Amygdala (tissue), 56 donors: ENCODE measurements at places on chromosomes 11 and 22.

DNA sequence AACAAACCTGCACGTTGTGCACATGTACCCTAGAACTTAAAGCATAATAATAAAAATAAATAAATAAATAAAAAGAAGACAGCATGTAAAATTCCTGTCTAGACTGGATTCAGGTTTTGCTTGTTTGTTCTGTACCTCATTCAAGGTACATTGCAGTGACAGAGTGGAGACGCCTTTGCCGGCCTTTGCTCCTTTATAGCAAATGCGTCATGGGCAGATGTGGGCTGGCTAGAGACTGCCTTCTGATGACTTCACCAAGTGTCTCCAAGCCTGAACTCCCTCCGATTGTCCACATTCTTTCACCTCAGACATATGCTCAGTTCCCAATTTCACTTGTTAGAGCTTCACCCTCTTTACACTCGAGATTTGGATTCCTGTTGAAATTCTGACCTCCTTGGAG is 147.8 kb upstream of the ARHGAP20 start:
- no peak for DNase-seq

GRCh38 chr11:84922212-84922805 is 704.8 kb downstream of the DLG2 start:
- no peak for DNase-seq

DNA sequence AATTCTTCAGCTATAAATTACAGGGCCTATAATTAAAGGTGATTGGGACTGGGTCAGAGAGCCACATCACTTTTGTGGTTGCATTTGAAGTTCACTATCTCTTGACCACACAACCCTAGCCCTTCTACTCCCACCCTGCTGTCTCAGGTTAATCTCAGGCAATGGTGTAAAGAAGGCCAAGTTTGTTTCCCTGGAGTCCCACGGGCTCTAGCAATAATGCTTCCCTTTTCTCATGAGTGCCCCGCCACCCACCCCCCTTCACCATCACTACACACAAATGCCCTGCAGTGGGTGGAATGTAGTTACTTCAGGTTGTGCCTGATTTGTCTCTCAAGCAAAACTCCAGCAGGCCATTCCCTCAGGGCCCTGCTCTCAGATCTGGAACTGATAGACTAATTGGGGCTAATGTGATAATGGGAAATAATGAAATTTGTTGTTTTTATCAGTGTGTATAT is 1.8 kb upstream of the EHF start:
- no peak for DNase-seq

DNA sequence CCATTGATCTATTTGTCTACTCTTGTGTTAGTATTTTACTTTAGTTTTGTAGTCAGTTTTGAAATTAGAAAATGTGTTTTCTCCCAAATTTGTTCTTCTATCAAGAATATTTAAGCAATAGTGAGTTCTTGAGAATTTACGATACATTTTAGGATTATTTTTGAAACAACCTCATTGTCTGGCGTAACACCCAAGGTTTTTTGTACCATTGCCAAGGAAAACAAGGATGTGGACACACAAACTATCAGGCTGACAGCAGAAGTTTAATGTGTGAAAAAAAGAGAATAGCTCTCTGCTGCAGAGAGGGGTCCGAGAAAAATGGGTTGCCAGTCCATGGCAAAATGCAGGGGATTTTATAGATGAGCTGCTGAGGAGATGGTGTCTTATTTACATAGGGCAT is 865.1 kb upstream of the CNTN5 start:
- DNase-seq = no peak
